Ovary (tissue), 10 donors: ENCODE measurements at places on chromosomes 1 and 21. TPM values are rescaled to one million over a fixed set of nuclear protein-coding genes. Genes with fewer than 3 reads are reported as not detected.

DISC1 gene
- total RNA-seq: 24.3 TPM

CLCA1 gene
- not detected for total RNA-seq

AADACL3 gene
- total RNA-seq: not detected

TMPRSS2 gene
- total RNA-seq: 3.0 TPM

PRDM16 gene
- total RNA-seq: 1.1 TPM

CTH gene
- total RNA-seq: 4.7 TPM

ETV3L gene
- not detected for total RNA-seq

RBM11 gene
- 5.5 TPM for total RNA-seq
